ENCODE measurements at places on chromosomes 1 and 21.

- peak; percentile 20 for DNase-seq
Measured at GRCh38 chr1:53485478-53486394, 26.5 kb downstream of the DMRTB1 start.

GRCh38 chr1:63122079-63122478, 200.3 kb upstream of the FOXD3 start:
- no peak for DNase-seq

DNA sequence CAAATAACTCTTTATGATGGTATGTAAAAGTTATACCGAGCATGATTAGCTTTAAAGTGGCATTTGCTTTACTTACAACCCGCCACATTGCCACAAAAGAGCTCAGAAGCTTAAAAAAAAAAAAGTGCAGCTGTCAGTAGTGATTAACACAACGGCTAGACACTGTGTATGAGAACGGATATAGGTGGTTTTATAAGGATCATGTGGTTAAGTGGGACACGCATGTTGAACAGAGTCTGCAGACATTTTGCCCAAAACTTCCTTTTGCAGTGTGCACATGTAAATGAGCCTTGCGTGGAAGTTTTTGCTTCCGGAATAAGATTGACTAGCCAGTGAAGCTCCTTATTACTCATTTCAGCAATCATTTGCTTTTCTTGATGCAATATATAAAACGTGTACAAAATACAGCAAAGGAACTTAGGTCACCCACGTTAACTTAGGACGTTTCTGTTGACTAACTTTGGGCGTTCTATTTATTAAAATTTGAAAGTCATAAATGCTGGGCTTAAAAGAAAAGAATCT, 58.7 kb upstream of the RGS1 start:
- DNase-seq: no peak

DNA sequence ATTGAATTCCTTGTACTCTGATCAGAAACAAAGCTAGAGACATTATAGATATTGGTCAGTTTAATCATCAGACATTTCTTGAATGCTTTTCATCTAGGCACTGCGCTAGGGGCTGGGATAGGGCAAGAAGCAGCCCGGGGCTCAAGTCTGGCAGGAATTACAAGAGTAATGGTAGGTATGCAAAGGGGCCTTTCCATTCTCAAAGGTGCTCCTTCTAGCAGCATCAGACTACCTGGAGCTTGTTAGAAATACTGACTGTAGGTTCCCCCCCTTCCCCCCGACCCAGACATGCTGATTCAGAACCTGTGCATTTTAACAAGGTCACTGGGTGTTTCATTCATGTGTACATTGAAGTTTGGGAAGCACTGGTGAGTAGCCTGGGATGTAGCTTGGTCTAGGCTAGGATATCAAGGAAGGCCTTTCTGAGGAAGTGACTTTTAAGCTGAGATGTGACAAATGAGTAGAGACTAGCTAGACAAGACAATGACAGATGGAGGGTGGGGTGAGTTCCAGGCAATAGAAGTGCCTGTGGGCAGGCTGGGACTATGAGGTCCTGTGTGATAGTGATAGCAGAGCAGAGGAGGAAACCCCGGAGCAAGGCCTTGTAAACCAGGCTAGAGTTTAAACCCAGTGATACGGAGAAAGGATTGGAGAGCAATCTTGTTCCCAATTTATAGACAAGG, 26.3 kb downstream of the NFASC start:
- no peak for DNase-seq

DNA sequence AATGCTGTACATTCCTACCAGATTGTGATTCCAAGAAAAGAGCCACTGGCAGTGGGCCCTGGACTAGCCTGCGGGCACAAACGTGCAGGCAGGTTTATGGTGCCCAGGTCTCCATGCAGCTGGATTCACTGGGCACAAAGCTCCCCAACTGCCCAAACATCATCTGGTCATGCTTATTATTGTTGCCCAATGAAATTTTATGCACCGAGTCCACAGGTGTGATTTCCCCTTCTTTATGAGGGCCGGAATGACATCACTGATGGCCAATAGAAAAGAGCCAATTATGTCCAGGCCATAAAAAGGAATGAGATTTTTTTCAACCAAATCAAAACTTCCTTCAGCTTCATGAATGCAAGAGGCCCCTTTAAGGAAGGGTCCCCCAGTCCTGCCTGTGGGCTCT, 66.2 kb downstream of the ERI3 start:
- no peak for DNase-seq

Data from pulmonary artery endothelial cell (primary cell).